ENCODE measurements at places on chromosomes 2 and 18. TPM values are rescaled to one million over a fixed set of nuclear protein-coding genes. Genes with fewer than 3 reads are reported as not detected.

Gene DSC1
- total RNA-seq = not detected

Gene SPDYA
- 1.2 TPM for total RNA-seq

Gene NOL4
- not detected for total RNA-seq

Gene FEV
- total RNA-seq = not detected

Gene ZDBF2
- 9.2 TPM for total RNA-seq

Gene SP5
- total RNA-seq = 0.98 TPM

Gene NT5C1B
- not detected for total RNA-seq

Gene EMX1
- 3.1 TPM for total RNA-seq

Gene RAB6D
- total RNA-seq = 0.17 TPM

- DNase-seq = peak; percentile 27
- H3K4me3 ChIP-seq = no peak overlapping the region
- peaks cover 15% of the 10 kb centered on the region for H3K27me3 ChIP-seq
- H3K36me3 ChIP-seq = no peaks in the 10 kb centered on the region
- peaks cover 9% of the 10 kb centered on the region for H3K4me1 ChIP-seq
Measured at GRCh38 chr2:383888-384287, 96.0 kb upstream of the ALKAL2 start.

DNA sequence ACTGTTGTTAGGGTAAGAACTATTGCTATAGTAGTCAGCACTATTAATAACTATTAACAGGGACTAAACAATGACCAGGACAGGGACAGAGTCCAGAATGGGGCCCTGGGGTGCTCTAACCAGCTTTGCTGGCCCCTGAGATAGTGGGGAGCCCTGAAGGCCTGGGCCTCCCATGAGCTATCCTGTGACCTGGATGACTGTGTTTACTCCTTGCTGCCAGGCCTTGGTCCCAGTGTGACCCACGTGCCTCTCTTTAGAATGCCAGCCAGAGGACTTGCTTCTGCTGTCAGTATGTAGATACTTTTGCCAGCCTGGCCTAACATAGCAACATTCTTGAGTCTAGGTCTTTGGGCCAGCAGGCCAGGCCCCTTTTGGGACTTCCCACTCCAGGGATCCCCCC is 11.4 kb downstream of the CDK5R2 start:
- H3K27ac ChIP-seq = no peak overlapping the region
- no peaks in the 10 kb centered on the region for H3K36me3 ChIP-seq
- no peaks in the 10 kb centered on the region for H3K4me1 ChIP-seq
- H3K4me3 ChIP-seq = no peak overlapping the region

GRCh38 chr2:169073963-169074751 is 4.8 kb downstream of the DHRS9 start:
- DNase-seq = no peak
- H3K4me1 ChIP-seq = peaks cover 3% of the 10 kb centered on the region
- no peaks in the 10 kb centered on the region for H3K27me3 ChIP-seq
- H3K36me3 ChIP-seq = no peaks in the 10 kb centered on the region

GRCh38 chr2:164438490-164439205 is 182.6 kb downstream of the GRB14 start:
- no peak for DNase-seq
- H3K27ac ChIP-seq = no peak overlapping the region
- H3K36me3 ChIP-seq = no peaks in the 10 kb centered on the region
- H3K4me3 ChIP-seq = no peak overlapping the region
- peaks cover 19% of the 10 kb centered on the region for H3K27me3 ChIP-seq
- H3K4me1 ChIP-seq = no peaks in the 10 kb centered on the region

DNA sequence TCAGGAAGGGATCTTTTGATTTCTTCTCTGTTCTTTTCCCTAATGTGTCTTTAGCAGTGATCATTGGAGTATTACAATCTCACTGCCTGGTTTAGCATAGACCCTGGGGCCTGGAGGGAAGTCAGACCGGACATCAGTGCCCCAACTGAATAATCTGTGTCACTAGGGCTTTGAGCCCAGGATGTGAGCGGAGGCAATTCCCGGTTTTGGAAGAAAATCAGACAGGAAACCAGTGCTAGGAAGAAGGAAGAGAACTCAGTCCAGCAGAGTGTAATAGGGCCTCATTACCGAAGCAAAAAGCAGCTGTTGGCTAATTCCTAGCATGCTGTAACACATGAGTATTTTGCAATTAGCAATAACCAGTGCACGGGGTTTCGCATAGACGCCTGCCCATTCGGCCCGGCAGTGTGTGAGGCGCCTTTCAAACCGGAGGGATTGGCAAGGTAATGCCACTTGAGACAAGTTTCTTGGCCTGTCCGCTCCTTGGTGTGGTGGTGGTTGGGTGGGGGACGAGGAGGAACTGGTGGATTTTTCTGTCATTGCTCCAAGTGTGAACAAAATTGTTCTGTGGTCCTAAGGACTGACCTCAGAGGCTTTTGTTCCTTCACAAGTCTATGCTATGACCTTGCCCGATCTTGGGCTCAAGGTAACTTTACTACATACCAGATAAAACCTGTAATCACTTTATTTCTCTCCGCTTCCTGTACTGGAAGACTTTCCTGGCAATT is 2.8 kb downstream of the FOSL2 start:
- peak overlapping the region; percentile 76 for H3K4me3 ChIP-seq
- H3K4me1 ChIP-seq = peaks cover 36% of the 10 kb centered on the region
- H3K36me3 ChIP-seq = no peaks in the 10 kb centered on the region
- H3K27ac ChIP-seq = peak overlapping the region; percentile 47
- DNase-seq = no peak
- H3K27me3 ChIP-seq = no peaks in the 10 kb centered on the region

GRCh38 chr2:172412984-172413492 is 14.3 kb upstream of the ITGA6 start:
- DNase-seq = no peak
- H3K4me3 ChIP-seq = no peak overlapping the region
- H3K27ac ChIP-seq = no peak overlapping the region
- peaks cover 4% of the 10 kb centered on the region for H3K4me1 ChIP-seq
- H3K27me3 ChIP-seq = no peaks in the 10 kb centered on the region

- no peak overlapping the region for H3K27ac ChIP-seq
- no peak overlapping the region for H3K4me3 ChIP-seq
- no peak for DNase-seq
- no peaks in the 10 kb centered on the region for H3K27me3 ChIP-seq
Measured at GRCh38 chr2:31383471-31384153, 30.9 kb downstream of the XDH start.

DNA sequence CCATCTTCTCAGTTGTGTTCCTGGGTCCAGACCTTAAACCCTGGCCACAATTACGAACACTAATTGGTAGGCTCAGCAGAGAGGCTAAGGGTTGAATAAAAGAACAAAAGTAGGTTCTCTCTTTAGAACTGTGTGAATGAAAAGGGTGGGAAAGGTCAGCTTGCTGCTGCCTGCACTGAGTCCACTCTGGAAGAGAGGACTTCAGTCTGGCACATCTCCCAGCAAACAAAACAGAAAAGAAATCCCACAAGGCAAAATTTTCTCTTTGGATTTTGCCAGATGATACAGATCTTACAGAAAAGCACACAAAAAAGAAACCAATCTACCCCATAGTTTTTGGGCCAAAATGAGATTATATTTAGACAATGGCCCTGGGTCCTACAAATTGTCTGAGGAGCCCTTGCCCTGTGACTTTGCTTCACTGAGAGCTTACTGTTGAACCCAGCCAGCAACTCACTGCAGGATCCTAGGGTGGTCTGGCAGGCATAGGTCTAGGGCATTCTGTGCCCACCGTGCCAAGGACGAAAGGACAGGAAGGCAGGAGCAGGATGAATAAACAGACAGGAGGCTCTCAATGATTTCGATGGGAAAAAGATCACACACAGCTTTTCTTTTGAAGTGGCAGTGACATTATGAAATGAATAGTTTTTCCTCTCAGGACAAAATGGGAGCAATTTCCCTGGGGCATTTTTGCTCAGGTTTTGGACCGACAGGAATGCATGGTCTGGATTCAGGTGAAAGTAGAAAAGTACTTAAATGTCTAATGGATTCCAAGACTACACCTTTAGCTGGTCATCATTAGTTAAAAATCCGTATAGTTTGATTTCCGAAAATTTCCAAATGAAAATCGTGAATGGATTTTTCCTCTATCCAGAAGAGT is 68.4 kb upstream of the STAM2 start:
- no peak overlapping the region for H3K27ac ChIP-seq
- H3K36me3 ChIP-seq = no peaks in the 10 kb centered on the region
- H3K27me3 ChIP-seq = no peaks in the 10 kb centered on the region
- H3K4me3 ChIP-seq = no peak overlapping the region
- H3K4me1 ChIP-seq = no peaks in the 10 kb centered on the region
- no peak for DNase-seq

GRCh38 chr2:241804326-241805229 is 4.4 kb upstream of the NEU4 start:
- H3K27me3 ChIP-seq = no peaks in the 10 kb centered on the region
- H3K36me3 ChIP-seq = no peaks in the 10 kb centered on the region

GRCh38 chr2:237541243-237541642 is 25.1 kb upstream of the PRLH start:
- no peak for DNase-seq
- H3K4me3 ChIP-seq = no peak overlapping the region
- no peaks in the 10 kb centered on the region for H3K27me3 ChIP-seq
- no peak overlapping the region for H3K27ac ChIP-seq
- H3K36me3 ChIP-seq = peaks cover 9% of the 10 kb centered on the region

GRCh38 chr18:69954719-69955480 is 7.2 kb upstream of the CD226 start:
- DNase-seq = no peak
- H3K4me1 ChIP-seq = no peaks in the 10 kb centered on the region
- H3K4me3 ChIP-seq = no peak overlapping the region
- no peaks in the 10 kb centered on the region for H3K36me3 ChIP-seq
- H3K27ac ChIP-seq = no peak overlapping the region

DNA sequence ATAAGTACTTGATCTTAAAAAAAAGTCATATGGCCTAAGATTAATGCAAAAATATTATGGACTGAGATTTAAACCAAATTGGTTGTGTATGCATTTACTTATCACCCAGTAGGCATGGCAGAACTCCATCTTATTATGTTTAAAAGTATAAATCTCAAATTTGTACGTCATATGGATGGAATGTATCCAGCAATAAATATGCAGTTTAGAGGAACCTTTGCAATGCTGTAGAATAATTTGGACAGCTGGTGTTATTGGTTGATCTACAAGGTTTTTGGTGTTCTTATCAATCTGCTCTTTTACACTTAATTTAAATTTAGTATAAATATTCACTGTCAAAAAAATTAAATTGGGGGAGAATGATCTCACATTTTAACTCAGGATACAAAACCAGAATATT is 640.2 kb downstream of the SATB2 start:
- no peaks in the 10 kb centered on the region for H3K27me3 ChIP-seq
- no peaks in the 10 kb centered on the region for H3K4me1 ChIP-seq
- H3K27ac ChIP-seq = no peak overlapping the region
- DNase-seq = no peak

DNA sequence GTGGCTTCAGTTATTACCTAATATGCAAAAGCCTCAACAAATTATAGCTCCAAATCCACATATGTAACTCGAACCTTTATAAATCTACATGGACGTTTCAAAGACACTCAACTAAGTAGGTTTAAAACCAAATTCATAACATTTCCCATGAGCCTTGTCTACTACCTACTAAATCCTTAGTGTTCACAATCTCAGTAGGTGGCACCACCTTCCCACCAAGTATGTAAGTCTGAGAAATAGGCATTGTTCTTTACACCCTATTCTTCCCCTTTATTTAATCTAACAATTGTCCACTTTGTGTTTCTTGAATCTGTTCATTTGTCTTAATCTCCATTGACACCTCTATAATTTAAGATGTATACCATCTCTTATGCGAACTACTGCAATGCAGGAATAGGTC is 4.6 kb downstream of the PIGN start:
- no peak for DNase-seq
- H3K4me1 ChIP-seq = no peaks in the 10 kb centered on the region
- no peak overlapping the region for H3K27ac ChIP-seq

GRCh38 chr2:238423561-238424312 is 3.0 kb upstream of the ASB1 start:
- H3K36me3 ChIP-seq = no peaks in the 10 kb centered on the region
- H3K27me3 ChIP-seq = no peaks in the 10 kb centered on the region
- H3K4me1 ChIP-seq = peaks cover 17% of the 10 kb centered on the region
- no peak for DNase-seq

DNA sequence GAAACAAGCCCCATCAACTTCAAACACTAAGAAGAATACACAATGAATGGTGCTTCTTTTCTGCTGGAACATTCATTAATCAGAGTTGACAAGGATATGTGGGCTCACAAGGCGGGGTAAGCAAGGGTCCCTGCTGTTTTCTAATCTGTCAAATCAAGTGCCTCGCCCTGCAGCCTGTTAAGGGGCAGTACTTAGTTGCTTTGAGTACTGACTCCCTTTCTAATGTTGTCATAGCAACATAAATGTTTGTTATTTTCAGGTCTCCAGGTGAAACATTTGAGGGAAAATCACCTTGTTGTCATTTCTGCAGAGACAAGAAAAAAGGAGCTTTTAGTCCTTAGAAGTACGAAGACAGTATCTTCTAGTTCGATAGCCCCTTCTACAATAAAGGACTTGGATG is 284.7 kb upstream of the PKDCC start:
- H3K27ac ChIP-seq = no peak overlapping the region
- H3K4me3 ChIP-seq = no peak overlapping the region
- no peaks in the 10 kb centered on the region for H3K4me1 ChIP-seq

DNA sequence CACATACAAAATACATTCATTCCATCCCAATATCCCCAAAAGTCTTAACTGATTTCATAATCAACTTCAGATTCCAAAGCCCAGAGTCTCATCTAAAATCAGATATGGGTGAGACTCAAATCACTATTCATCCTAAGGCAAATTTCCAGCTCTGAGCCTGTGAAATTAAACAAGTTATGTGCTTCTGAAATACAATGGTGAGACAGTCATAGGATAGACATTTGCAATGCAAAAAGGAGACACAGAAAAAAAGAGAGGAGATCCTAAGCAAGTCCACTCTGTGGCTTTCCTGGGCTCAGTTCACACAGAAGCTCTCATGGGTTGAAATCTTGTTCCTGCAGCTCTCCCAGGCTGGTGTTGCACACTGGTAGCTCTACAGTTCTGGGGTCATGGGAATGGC is 18.3 kb downstream of the ZNF892 start:
- no peaks in the 10 kb centered on the region for H3K36me3 ChIP-seq
- H3K27ac ChIP-seq = no peak overlapping the region
- no peaks in the 10 kb centered on the region for H3K4me1 ChIP-seq

GRCh38 chr18:79477711-79478483 is 82.2 kb downstream of the NFATC1 start:
- no peaks in the 10 kb centered on the region for H3K36me3 ChIP-seq
- H3K4me3 ChIP-seq = no peak overlapping the region
- no peaks in the 10 kb centered on the region for H3K27me3 ChIP-seq
- no peak overlapping the region for H3K27ac ChIP-seq
- no peaks in the 10 kb centered on the region for H3K4me1 ChIP-seq

- peaks cover 19% of the 10 kb centered on the region for H3K27me3 ChIP-seq
- DNase-seq = no peak
- no peaks in the 10 kb centered on the region for H3K4me1 ChIP-seq
- H3K36me3 ChIP-seq = no peaks in the 10 kb centered on the region
- no peak overlapping the region for H3K27ac ChIP-seq
- no peak overlapping the region for H3K4me3 ChIP-seq
Measured at GRCh38 chr2:238772635-238773297, 75.1 kb upstream of the TWIST2 start.

DNA sequence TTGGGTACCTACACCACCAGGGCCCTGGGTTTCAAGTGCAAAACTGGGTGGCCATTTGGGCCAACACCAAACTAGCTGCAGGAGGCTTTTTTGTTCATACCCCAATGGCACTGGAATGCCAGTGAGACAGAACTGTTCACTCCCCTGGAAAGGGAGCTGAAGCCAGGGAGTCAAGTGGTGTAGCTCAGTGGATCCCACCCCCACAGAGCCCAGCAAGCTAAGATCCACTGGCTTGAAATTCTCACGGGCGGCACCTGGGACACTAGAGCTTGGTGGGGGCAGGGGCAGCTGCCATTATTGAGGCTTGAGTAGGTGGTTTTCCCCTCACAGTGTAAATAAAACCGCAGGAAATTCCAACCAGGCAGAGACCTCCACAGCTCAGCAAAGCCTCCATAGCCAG is 46.0 kb upstream of the FAM110C start:
- H3K36me3 ChIP-seq = no peaks in the 10 kb centered on the region
- H3K4me3 ChIP-seq = no peak overlapping the region
- H3K27ac ChIP-seq = no peak overlapping the region
- DNase-seq = no peak

All from HCT116 (cell line).